ENCODE measurements at places on chromosomes 6 and 20.

GRCh38 chr6:71043902-71044301 lies 87.0 kb upstream of the B3GAT2 start:
- no peak for DNase-seq

- no peak for DNase-seq
Measured at GRCh38 chr6:28757429-28758045, 166.2 kb downstream of the TRIM27 start.

DNA sequence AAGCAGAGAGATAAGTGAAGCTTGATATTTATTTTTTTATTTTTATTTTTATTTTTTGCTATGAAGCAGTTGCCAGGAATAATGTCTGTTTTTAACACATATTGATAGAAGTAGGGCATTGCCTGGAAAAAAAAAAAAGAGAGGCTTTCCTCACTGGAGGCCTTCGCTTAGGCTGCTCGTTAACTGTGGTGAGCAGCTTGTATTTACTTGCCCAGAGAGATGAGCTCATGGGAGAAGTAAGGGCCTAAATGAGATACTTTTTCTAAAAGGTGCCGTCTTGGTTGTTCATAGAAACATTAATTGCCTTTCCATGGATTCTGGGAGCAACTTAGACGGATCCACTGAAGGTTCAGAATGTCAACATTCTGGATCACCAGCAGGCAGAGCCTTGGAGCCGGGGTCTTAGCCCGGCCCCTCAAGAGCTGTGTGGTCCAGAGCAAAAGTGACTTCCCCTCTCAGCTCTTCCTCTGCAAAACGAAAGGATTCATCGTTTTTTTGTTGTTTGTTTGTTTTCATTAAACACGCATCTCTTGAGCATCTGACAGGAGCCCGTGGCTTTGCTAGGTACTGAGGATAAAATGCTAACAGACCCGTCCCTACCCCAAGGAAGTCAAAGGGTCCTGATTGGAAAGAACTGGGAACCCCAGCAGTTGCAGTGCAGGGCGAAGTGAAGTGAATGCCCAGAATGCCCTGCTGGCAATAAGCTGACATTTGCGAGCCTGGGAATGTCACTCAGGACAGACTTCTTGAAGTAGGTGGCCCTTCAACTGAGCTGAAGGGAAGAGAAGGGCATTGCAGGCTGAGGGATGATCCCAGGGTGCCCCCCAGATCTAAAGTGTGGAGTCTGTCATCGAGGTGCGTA lies 138.5 kb downstream of the ZDHHC14 start:
- no peak for DNase-seq

- no peak for DNase-seq
Measured at GRCh38 chr6:51542475-51542874, 544.9 kb downstream of the PKHD1 start.

DNA sequence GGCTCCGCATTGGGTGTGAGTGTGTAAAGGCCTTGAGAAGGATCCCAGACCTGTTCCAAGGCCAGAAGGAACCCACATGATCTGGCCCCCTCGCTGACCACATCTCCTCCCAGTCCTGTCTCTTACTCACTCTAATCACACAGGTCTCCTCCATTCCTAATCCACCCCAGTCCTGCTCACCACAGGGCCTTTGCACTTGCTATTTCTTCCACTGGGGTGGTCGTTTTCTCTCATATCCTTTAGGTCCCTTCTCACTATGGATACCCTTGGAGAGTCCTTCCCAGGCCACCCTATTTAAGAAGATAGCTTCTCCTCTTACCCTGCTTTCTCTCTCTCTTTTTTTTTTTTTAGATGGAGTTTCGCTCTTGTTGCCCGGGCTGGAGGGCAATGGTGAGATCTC lies 65.7 kb downstream of the CD40 start:
- DNase-seq: no peak

- DNase-seq: no peak
Measured at GRCh38 chr20:63292904-63293303, at the start of gene COL20A1. TSS of gene COL20A1 (plus strand) at chr20:63293186. CDS start at chr20:63295108, 1,922 bp downstream.

DNA sequence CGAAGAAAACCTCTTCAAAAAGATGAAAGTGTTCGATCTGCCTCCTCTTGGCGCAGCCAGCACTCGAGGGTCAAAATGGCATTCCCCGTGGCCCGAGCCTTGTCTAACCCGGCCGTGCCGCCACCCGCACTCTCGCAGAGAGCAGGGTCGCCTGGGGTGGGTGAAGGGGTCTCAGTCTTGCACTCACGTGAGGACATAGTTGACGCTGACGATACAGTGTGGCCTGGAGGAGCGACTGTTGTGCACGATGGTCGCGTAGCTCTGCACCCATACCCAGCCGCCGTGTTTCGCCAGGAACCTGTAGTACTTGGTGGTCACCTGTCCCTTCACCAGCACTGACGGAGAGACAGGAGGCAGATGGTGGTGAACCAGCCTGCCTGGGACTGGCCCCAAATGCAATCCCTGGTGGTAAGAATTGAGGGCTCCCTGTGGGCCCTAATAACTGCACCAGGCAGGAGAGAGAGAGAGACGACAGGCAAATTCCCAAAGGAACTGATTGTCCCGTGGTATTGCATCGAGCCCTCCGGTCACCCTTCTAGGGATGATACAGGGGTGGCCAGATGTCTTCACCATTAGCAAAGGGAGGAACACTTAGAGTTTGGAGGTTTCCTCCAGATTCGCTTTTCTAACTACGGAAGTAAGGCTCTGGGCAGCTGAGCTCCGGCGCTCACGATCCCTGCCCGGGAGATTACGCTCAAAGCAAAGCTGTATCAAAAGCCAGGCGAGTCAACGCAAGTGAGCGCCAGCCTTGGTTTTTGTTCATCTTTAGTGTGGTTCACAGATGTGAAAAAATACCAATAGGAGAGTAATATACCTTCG lies 17.4 kb downstream of the SIM1 start:
- DNase-seq: no peak

DNA sequence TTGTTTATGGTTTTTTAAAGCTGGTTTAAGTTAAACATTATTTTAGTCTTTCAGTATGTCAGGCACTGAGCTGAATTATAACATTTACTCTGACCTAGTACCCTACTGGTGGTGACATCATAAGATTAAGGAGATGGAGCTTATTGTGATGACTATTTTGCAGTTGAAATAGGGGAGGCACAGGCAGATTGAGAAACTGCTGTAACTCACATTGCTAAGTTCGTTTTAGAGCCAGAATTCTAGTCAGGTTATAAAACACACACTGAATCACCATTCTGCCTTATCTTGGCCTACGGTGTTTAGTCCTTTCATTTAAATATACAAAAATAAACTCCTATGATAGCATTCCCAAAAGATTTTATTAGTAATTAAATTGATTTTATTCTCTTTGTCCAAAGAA lies 584.1 kb downstream of the TFAP2A start:
- no peak for DNase-seq

DNA sequence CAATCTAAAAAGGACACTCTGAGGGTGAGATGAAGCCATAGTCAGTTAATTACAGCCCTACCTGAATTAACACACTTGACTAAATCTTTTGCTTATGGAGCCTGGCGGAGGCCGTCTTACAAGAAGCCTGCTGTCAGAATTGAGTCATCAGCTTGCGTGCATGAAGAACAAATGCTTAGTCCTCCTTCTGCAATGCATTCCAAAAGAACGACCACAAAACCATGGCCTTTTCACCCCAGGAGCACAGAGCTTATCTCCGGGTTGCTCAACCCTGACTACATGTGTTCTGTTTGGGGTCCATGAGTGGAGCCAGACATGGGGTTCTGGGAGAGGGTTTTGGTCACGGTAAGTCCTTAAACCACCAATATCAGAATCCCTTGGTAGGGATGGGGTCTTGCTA lies 318.1 kb downstream of the CLIC5 start:
- DNase-seq: no peak

GRCh38 chr6:45586216-45587171 lies 208.8 kb upstream of the SUPT3H start:
- DNase-seq: no peak

DNA sequence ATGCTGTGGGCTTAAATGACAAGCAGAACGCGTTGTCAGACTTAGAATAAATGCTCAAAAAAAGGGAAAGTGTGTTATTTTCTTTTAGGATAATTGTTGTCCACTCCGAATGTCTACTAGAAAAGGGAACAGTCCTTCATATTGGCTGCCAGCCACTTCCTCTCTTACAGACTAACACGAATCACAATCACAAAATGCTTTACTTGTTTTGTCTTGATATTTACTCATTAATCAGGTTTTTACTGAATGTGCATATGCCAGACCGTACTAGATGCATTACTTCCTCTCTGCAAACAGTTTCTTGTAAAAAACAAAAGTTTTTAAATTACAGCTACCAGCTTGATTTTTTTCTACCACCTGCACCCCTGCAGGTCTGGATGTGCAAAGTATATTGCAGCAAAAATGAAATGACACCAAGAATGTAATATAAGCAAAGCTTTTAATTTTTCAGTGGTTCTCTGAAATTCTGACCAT lies 821 bp downstream of the DHX35 start:
- DNase-seq: peak; percentile 1

DNA sequence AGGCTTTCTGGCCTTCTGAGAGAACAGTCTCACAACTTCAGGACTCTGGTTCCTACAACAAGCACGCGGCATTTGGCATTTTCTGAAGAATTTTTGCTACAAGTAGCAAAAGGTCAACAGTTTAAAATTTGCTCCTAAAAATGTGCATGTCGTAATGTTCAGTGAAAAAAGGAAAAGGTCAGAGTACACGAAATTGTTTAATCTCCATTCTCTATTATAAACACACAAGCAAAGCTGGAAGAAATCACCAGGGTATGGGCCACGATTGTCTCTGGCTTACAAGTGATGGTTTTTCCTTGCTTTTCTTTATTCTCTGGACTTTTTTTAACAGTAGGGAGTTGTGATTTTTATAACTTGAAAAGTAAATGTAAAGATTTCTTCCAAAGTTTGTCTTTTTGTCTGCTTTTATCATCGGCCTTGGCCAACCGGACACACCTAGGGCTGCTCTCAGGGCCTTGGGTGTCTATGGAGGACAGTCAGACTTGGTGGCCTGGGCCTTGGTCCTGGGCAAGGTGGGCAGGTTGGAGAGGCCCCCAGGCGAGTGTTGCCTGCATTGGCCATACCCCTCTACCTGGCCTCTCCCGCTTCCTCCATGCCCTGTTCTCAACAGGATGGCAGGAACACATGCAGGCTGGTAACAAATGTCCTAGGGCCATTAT lies 32.4 kb downstream of the PLEKHG1 start:
- no peak for DNase-seq

GRCh38 chr20:34715384-34715783 lies 11.2 kb downstream of the TP53INP2 start:
- DNase-seq: no peak

GRCh38 chr6:164148788-164149187 lies 734.3 kb downstream of the QKI start:
- no peak for DNase-seq

DNA sequence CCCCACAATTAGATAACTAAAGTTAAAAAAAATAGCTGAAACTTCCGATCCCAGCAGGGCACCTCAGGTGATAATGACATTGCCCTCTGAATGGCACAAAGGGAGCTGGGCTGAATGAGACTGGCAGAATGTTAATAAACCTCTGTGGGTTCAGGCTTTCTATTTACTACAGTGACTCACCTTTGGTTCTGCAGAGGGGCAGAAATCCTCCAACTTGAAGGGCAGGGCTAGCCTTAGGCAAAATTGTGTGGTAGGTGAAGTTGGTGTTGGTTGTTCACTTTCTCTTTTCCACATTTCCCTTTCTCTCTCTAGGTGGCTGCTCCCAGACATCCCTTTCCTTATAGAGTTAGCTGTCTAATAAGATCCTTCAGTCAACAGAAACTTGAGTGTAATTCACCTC lies 625.2 kb downstream of the EPM2A start:
- DNase-seq: no peak

- no peak for DNase-seq
Measured at GRCh38 chr20:32792316-32792715, 27.4 kb upstream of the MAPRE1 start.

DNA sequence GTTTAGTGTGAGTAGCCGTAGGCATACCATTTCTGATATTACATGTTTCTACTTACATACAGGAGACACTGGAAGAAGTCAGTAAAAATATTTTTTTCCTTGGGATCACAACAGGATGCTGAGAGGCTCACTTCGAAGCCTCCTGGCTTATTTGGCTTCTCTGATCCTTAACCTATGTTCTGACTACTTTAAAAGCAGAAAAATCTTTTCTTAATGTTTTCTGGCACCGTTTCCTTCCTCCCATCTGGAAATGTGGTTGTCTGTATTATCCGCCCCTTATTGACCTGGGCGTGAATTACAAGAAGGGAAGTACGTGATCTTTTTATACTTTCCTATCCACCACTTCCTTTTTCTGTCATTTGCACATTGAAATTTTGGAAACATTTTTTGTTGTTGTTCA lies 379.6 kb downstream of the COL12A1 start:
- DNase-seq: no peak

DNA sequence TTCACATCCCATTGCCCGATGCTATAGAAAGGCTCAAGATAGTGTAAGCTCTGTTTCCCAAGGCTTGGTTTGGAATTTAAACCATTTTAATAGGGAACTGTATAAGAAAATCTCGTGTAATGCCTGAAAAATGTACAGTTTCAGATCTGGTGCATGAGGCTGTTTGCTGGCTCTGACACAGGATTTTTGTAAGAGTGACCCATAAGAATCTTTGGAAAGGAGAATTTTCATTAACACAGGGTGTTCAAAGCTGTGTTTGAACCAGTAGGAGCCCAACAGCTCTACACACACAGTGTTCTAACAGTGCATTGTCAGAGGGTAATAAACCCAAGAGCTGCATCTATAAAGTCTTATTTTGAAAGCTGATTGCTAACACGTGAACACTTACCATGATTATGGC lies 293.5 kb downstream of the PRL start:
- DNase-seq: no peak

GRCh38 chr6:155116571-155116910 lies 121.4 kb downstream of the TIAM2 start:
- DNase-seq: no peak

- DNase-seq: no peak
Measured at GRCh38 chr6:130000526-130001421, 17.6 kb upstream of the L3MBTL3 start.

DNA sequence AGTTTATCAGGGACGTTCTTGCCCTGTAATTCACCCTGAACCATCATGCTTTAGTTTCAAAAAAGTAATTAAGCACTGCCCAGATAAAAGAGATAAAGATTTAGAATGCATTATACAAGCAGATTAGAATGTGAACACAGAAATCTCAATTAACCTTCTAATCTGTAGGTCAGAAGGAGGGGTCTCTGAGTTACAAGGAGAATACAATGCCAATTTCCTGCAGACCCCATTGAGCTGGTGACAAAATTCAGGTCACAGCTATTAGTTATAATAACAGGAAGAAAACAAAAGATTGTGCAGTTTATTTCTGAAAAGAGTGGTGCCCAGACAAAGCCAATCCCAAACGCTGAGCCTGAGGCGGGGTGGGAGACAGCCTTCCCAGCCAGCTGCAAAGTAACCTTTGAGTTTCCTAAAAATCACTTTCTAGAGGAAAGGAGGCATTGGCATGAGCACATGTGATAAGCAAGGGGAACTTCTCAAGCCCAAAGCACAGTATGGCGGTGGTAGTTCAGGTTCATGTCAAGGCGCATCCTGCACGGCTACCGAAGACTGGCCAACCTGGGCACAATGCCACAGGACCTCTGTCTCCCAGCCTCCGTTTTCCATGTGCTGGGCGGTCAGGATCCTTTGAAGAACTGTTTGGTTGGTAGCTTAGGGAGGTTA lies 192.5 kb downstream of the TTLL2 start:
- DNase-seq: no peak

- peak; percentile 7 for DNase-seq
Measured at GRCh38 chr20:46695892-46696291, 6.6 kb upstream of the TP53RK start.

GRCh38 chr6:159875194-159875593 lies 15.6 kb upstream of the MAS1 start:
- DNase-seq: no peak
